Fibroblast of villous mesenchyme (primary cell): ENCODE measurements at places on chromosomes 5 and 9.
A peak's percentile ranks its signal among the peaks of the same experiment; 100 is the strongest.

DNA sequence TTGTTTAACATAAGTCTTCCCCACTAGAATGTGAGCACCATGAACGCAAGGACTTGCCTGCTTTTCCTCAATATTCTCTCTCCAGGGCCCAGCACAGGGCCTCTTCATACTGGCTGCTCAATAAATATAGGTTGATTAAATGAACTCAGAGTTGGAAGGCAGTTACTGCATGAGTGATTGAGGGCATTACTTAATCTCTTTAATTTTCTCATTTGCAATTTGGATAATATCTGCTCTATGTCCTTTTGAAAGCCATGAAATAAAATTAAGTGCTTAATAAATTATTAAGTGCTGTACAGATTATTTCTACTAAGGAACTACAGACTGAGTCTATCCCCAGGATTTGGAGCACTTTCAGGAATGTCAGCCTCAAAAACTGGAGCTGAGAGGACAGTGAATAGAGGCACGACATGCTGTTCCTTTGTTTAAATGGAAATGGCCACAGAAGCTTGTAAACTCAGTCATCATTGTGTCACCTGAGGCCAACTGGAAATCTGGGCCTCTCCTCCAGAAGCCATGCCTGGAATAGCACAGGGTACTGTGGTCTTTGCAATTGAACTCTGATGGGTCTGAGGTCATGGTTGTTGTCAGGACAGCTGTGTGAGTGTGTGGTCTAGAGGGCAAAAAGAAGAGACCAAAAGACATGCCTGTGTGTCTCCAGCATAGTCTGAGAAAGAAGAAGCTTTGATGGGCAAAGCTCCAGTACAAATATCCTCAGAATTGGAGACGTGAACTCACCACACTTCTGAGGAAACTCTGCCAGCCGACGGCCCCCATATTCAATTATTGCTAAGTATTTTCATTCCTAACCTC lies 86.1 kb downstream of the SH3TC2 start:
- no peak for DNase-seq

DNA sequence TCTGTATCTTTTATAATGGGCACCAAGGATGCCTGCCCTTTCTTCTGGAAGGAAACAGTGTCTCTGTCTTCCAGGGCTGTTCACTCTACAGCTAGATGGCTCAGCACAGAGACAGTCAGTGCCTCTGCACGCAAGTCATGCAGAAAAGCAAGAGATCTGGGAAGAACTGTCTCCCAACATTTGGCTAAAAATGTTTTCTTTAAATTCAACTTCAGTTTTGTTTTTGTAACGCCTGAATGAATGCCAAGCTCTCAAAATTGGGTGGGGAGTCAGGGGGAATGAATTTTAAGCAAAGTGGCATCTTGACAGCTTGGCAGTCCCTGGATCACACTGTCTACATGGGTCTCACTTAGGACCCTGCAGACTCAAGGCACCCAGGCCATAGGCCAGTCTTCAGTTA lies 12.6 kb downstream of the OLFML2A start:
- no peak for DNase-seq

DNA sequence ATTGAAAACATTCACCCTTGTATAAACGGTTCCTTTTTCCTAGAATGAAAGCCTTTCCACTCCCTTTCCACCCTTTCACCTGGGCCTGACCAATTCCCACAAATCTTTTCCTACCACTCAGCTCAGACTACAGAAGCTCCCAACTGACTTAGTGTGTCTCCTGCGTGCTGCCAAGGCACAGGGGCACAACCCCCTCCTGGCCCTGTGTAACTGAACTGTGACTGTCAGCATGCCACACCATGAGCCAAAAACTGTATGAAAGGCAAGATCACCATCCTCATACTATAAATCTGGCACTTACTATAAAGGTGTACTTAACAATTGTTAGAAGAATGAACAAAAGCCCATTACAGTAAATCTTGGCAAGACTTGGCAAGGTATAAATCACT lies 11.5 kb downstream of the NOL8 start:
- DNase-seq, result no peak

DNA sequence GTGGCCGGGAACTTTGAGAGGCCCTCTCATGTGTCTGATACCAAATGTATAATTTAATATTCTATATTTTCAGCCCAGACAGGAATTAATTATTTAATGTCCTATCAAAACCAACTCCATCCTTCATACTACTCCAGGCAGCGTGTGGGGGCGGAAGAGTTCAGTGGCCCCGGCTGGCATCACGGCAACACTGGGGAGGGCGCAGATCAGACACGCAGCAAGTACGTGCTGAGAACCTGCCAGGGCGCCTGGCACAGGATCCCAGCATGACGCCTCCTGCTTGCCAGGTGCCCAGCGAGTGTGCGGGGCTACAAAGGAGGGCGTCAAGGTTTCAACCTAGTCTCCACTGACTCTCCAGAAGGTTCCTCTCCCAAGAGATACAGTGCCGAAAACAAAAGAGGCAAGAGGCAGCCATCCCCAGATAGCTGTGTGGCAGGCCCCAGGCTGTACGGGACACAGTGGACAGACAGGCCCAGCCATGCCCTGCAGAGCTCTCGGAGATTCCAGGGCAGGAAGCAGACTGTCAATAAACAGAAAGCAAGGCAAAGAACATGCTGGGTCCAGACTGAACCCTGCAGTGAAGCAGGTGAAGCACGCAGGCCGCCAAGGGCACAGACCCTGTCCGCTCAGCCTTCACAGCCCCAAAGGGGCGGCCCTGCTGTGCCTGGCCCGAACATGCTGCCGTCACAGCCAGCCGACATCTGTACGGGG lies 110.3 kb downstream of the VAV2 start:
- no peak for DNase-seq

DNA sequence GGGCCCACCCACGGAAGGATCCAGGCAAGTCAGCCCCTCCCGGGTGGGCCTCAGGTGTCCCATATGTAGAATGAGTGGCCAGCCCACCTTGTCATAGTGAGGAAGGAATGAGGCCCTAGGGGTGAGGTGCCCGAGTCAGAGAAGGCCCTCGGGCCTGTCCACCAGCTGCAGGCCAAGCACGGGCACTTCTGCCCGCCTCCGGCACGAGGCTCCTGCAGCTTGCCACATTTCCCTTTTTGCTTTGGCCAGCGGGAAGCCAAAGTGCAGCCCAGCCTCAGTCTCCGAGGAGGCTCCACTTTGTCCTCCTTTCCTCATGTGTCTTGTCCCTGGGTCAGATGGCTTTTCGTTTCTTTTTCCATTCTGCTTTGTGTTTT lies 72.9 kb downstream of the PSMB7 start:
- no peak for DNase-seq

DNA sequence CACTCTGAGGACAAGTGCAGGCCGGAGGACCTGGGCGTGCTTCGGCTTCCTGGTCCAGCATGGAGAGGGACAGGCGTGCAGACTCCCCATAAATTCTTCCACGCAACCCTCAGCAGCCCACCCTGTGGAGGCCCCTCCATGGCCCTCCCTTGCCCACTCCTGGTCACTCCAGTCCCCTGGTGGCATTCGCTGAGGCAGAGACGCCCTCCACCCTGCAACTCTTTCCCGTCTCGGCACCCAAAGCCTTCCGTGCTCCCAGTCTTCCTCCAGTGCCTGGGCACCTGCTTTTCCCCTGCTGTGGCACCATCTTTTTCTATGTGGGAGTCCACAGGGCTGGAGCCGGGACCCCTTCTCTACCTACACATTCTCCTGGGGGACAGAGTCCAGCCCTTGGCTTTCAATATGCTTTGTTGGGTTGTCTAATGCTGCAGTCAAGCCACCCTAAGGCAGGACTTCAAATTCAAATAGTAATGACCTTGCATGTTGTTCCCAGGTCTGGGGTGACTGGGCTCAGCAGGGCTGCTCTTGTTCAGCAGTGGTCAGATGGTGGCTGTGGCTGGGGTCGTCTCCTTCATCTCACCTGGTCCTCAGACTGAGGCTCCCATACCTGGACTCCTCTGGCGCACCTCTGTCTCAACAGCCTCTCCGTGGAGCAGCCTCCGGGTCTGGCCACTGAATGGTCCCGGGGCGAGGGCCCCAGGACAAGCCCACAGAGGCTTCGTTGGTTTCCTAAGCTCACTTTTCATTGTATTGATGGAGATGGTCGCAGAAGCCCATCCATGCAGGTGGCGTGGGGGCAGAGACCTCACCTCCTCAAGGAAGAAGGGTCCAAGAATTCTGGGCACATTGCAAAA lies 15.2 kb downstream of the MRPL36 start:
- no peak for DNase-seq

DNA sequence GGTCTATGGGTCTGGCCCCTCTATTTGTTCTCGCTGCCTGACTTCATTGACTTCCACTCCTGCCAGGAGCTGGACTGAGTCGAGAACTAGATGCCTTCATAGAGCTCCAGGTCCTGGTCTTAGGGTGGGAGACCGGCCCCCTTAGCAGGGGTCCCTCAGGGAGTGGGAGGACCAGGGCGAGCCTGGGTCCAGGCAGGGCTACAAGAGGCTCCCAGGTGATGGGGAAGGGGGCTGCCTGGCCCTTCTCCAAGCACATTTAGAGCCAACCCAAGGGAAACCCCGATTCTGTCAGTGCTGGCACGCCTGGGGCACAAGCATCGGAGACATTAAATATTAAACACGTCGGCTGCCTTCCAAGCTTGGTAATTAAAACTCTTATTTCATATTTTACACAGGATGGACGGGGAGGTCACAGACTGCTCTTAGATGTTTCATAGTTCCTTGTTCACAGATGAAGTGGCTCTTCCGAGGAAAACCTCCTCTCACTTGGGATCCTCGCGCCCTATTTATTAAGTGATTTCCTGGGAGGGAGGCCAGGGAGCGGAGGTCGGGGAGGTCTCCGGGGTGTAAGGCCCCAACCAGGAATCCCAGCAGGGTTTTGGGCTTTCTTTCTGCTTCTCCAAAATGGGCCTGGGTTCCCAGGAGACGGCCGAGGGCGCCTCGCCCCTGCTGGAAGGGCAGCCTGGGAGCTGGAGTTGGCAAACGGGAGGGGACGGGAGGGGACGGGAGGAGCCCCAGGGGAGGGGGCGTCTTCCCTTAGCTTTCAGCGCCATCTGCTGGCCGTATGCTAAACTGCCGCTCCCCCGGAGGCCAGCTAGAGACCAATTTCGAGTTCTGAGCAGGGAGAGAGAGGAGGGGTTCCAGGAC lies 23.4 kb upstream of the ZBTB43 start:
- DNase-seq, result peak; percentile 75

DNA sequence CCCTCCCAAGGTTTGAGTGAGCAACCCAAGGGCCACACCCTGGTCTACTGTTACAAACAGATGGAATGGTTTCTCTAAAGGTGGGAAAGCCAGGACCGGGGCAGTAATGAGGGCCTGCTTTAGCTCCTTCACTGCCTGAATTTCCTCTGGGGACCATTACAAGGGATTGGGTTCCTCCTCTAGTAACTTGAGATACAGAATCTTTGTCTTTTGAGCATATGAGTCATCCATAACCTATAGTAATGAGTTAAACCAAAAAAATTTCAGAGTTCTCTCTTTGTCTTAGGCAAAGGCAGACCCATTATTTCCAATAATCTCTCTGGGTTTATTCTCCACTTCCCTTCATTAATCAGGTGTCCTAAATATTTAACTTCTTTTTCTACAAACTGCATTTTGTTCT lies 618.8 kb downstream of the HINT1 start:
- no peak for DNase-seq

- DNase-seq, result no peak
These were observed 275.3 kb upstream of the TUT7 start for GRCh38 chr9:86629530-86629929.

GRCh38 chr9:117180896-117181445 lies 233.9 kb downstream of the ASTN2 start:
- no peak for DNase-seq

- DNase-seq, result no peak
These were observed 134.9 kb upstream of the LPCAT1 start for GRCh38 chr5:1658665-1659064.

DNA sequence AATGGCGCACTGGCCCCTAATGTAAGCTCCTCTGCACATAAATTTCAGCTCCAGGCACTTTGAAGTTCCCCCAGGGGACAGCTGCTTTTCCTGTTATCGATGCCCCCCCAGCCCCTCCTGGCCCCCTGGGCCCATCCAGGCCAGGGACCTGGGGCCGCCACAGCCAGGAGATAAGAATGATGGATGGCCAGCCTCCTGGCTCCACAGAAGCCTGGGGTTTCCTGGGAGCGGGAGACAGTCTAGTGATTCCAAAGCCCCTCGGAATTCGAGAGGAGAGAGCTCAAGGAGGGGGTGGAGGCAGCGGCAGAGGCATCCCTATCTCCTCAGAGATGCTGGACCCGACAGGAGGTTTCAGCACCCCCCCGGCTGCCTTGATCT lies 98.4 kb upstream of the HAND1 start:
- DNase-seq, result no peak

DNA sequence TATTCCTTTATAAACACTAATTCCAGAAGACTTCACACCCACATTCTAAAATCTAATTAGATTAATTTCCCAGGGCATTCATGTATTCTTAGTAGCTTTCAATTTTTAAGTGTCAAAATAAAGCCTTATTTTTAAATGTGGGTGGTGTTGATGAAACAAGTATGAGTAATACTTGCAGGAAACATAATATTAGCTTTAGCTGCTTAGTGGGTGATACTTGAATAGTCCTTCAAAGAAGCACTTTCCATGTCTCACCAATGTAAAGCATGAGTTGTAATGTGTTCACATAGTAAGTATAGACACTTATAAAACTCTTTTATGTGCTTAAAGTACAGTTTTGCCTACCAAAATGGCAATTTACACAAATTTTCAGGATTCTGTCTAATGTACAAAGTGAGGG lies 6.9 kb downstream of the FNBP1 start:
- peak; percentile 51 for DNase-seq

DNA sequence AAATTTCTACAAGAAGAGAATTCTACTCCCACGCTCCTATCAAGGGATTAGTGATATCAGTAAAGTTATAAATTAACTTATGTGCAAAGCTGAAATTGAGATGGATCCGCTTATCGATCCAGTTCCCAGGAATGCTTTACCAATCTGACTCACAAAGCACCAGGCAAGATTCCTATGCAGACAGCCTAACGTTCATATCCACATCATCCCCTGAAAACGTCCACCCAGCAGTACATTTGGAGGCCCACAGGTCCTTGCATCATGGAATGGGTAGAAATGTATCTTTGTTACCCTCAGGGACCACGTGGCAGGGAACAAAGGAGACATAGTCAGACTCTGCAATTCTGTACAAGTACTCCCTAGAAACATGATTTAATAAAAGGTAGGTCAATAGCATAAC lies 147.4 kb downstream of the ESM1 start:
- DNase-seq, result no peak

DNA sequence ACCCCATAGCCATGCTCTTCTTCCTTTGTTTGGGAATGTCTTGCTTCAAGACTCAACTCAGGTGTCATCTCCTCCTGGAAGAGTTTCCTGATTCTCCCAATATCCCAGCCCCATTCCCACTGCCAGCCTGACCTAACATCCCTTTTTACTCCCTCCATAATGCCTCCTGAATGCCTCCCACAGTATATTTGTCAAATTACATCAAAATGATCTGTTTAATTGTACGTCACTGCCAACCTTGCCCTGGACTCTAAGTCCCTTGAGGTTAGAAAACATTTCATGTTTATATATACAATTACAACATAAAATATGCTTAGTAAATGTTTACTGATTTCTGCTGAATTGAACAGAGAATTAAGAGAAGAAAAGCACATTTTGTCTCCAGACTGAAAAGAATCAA lies 301.6 kb upstream of the PDE4D start:
- DNase-seq, result no peak
